ENCODE measurements at places on chromosomes 16 and 17.

DNA sequence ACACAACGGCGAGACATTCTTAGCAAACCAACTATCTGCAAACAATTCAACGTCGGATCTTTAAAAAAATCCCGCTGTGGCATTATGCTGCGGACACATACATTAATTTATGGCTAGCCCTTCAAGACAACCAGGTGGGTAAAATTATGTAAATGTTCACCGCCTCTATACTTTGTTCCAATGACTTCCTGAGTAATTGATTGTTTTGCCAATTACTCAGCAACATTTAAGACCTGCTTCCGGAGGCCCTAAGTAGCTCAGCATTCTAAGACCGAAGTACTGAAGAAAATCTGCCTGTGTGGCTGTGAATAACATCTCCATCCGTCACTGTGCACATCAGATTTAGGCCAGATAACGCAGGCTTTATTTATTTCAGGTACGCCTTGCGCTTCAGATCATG, 23.3 kb downstream of the QPRT start:
- DNase-seq, result no peak

DNA sequence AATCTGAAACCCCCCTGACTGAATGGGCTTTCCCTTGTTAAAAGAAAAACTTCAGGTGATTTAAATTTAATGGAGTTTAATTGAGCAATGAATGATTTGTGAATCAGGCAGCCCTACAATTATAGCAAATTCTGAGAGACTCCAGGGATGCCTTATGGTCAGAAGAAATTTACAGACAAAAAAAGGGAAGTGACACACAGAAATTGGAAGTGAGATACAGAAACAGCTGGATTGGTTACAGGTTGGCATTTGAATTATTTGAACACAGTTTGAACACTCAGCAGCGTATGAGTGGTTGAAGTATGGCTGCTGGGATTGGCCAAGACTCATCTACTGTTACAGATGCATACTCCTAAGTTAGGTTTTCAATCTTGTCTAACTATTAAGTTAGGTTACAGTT, 19.0 kb upstream of the CPHXL start:
- DNase-seq, result no peak

DNA sequence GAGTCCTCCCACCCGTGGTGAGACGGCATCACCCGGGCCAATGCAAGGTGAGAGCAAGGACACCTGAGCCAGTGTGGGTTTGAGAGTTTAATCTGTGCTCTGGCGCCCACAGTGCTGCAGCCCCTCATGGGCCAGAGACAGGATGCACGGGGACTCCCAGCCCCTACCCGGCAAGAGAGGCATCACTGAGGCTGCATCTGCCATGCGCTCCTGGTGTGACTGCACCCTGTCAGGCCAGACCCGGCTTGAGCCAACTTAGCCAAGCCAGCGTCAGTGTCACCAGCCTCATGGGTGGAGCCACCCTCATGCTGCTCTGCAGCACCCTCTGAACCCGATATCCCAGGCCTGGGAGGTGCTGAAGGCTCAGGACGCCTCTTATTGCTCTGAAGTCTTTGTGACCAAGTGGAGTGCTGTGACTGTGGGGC, 1.3 kb upstream of the BRICD5 start:
- no peak for DNase-seq

GRCh38 chr17:40448213-40448638, 5.0 kb downstream of the IGFBP4 start:
- DNase-seq, result no peak

DNA sequence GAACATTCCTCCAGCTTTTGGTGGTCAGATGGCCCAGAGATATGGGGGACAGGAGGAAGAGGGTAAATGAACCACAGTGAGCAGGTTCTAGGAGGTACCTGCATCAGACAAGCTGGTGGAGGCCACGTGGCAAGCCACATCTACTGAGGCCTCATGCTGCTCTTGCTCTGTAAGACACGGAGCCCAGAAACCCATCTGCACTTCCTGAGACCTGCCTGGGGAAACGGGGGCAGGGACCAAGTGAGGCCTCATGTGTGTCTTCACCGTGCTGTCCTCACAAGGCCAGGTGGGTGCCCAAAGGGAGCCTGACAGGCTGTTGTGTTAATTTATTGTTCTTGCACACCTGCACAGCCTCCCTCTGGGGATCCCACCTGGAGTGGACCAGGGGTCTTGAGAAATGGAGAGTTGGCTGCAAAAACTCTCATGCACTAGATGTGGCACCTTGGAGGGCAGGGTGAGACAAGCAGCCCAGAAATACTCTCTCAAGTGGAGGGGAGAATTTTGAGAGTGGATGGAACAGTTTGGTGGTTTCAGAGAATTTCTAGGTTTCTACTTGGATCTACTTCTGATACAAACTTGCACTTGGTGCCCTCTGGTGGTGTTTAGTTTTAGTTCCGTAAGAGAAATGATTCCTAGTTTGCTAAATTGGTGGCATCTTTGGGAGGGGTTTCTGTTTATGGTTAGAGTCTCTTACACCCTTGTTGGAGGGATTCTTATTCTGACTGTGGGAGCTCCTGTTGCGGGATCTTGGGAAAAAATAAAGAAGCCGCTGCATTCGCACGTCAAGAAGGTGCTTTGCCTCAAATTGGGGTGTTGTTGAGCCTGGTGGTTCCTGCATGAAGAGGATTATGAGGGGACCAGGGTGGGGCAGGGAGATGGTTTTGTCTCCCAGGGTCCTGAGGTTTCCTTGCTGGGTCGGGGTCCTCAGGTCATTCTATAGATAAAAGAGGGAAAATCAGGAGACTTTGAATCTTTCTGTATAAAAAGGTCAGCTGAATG, 47.5 kb downstream of the SLC6A2 start:
- DNase-seq, result no peak

DNA sequence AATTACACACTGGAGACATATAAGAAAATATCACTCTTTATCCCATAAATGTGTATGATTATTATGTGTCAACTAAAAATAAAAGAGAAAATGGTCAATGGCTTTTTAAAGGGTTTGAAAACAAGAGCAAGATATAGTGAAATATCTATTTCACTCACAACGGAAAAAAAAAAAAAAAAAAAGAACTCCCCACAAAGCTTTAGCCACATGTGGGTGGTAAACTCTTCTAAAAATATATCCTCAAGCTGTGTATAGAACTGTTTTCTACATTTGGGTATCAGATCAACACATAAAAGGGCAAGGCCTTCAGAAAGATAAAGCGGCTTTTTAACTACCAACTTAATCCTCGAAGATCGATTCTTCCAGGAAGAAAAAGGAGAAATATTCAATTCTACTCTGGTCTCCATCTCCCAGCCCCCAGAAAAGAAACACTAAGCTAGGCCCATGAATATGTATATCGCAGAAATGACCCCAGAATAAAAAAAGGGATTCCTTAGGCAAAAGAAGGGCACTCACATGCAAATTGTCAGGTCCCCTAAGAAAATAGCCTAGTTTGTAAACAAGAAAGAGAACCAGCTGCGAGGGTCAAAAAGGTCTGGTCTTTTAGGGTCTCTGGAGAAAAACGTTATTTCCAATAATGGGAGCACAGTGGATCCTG, 4.4 kb downstream of the LITAF start:
- DNase-seq, result no peak

DNA sequence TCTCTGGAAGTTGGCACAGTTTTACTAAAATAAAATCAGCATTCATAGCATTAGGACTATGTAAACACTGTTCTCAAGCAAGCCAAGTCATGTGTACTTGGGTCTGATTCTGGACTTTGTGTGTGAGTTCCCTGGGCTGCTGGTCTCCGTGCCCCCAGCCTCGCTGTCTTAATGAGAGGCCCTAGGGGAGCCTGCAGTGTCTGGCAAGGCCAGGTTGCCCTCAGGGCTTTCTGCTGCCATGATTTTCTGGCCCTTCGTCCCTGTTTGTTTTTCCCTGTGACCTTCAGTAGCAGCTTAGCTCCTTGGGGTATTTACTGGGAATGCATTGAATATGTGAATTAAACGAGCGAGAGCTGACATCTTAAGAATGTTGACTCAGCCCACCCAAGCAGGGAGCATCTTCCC, 161.8 kb downstream of the RPTOR start:
- DNase-seq, result no peak

DNA sequence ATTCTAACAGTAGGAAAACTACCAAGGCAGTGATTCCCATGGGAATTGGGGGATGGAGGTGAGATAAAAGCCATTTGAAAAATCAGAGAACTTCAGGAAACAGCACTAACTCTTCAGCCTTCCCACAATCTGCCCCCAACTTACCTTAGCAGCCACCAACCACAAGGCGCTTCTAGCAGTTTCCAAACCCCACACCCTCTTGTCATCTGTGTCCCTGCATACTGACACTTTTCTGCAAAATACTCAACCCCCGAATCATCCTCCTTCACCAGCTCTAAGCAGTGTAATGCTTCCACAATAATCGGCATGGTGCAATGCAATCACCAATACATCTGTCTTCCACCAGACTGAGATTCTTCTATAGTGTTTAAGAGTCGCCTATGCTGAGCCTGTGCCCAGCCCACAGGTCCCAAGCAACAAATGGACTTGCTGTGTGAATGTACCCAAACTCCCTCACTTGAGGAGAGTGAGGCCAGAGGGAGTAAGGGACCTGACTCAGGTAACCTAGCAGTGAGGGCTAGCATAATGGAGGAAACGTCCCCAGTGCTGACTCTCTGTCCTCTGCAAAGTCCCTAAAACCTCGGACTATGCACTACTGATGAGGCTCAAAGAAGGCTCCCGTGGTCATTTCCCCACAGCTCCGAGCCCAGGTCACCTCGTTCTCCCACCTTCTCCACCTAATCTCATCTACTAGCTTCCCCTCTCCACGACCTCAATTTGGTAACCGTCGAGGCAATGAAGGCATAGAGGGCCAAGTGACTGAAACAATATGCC, 943 bp downstream of the DYNC1LI2 start:
- no peak for DNase-seq

DNA sequence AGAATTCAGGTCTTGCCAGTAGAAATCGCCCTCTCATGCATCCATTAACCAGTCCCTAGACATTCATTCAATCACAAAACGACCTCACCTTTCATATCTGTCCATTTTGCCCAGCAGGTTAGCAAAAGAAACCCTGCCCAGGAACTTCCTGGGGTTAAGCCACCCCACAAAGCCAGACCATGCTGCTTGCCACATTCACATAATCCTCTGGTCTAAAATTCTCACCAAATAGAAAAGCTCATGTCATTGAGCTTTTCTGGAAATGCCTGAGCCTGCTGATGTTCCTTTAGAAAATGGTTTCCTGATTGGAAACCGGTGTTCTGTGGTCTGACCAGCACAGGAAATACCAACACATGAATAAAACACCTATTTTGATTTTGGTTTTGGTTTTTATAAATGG, 21.6 kb upstream of the DYNLRB2 start:
- DNase-seq, result no peak

DNA sequence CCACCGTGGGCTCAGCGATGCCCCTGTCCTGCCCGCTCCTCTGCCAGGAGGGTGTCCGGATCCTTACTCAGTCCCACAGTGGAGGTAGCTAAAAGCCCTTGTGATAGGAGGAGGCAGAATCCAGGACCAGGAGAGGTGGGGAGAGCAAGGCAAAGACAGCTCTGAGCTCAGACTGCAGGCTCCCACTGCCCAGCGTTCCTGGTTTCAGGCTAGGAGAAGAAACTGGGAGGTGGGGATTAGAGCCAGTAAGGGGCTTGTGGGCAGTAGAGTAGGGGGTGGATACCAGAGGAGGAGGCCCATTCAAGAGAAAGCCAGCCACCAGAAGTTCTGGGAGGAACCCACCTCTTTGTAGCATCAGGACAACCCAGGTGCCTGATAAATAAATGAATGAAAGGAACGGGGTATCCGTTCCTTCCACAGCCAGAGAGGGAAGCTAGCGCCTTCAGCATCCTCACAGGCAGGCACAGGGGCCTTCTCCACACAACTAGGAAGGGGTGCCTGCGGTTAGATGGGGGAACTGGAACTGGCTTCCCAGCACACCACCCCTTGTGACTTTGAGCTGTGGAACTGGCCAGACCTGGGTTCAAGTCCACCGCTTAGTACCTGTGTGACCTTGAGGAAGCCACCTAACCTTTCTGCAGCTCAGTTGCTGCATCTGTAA, 2.3 kb downstream of the IL21R start:
- no peak for DNase-seq

DNA sequence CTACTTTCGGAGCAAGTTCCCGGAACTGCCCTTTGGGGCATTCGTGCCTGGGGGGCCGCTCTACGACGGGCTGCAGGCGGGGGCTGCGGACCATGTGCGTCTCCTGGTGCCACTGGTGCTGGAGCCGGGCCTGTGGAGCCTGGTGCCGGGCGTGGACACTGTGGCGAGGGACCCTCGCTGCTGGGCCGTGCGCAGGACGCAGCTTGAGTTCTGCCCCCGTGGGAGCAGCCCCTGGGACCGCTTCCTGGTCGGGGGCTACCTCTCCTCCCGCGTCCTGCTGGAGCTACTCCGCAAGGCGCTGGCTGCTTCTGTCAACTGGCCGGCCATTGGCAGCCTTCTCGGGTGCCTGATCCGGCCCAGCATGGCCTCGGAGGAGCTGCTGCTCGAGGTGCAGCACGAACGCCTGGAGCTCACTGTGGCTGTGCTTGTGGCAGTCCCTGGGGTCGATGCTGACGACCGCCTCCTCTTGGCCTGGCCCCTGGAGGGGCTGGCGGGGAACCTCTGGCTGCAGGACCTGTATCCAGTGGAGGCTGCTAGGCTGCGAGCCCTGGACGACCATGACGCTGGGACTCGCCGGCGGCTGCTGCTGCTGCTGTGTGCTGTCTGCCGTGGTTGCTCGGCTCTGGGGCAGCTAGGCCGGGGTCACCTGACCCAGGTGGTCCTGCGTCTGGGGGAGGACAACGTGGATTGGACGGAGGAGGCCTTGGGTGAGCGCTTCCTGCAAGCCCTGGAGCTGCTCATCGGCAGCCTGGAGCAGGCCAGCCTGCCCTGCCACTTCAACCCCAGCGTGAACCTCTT, 3.6 kb downstream of the MIEF2 start:
- DNase-seq, result no peak

DNA sequence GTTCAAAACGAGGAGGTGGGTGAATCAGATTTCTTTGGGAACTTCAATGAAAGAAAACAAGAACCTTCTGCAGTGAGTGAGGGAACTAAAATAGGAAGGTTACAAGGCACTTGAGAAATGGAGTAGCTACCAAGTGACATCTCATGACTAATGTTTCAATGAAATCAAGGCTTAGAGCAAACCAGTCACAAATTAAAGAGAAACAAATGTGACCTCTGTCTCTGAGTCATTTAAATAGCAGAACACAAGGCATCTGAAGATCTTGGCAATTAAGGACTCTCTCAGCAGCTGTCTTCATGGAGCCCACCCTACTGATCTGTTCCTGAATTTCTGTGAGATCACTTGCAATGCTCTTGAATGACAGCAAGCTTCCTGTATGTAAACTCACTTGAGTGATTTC, 109.5 kb downstream of the CDH11 start:
- DNase-seq, result no peak

All from suprapubic skin (tissue), 4 donors.